ENCODE measurements at places on chromosomes 5 and 9.

DNA sequence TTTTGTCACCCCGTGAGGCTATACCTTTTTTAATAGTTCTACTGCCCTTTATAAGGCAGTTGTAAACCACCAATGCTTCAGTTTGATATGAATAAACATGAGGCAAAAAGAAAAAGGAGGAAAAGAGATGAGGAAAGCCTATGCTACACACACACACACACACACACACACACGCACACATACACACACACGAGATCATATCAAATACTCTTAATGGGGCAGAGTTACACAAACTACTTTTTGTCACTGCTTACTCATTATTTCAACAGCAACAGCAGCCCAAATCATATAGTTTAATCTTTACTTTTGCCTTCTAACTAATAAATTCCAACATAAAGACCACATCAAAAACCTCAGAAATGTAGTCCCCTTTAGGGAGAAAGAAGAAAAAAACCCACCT is 116.8 kb upstream of the PAM start:
- no peak for DNase-seq

DNA sequence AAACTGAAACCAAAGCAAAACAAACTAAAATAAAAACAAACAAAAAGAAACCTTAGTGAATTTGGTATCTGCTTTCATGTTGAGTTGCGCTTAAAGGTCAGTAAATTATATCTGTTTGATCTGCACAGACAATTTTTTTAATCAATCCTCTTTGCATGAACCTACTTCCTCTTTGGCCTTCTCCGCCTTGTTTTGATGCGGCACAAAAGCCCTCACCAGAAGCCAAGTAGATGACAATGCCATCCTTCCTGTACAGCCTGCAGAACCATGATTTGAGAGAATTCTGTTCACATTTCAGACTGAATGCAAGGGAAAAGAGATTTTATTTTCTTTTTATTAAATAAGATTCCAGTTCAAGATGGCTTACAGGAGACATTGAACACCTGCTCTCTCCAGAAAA is 473.6 kb upstream of the FTMT start:
- DNase-seq, result no peak

DNA sequence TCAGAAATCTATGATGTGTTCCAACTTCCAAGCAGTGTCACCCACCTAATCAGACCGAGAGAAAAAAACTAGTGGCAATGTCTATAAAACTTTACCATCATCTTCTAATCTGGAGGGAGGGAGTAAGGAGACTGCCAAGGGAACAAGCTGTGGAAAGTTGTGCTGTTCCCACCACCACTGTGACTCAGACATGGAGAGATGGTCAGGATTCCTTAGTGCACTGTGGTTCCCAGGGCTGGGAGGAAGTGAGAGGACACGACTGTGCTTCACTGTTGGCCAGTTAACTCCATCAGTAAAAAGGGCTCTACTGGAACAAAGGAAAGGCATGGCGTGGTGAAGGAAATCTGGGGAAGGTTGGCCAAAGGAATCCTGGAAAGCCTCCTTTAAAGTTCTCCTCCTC is 18.8 kb downstream of the TICAM2 start:
- DNase-seq, result no peak

DNA sequence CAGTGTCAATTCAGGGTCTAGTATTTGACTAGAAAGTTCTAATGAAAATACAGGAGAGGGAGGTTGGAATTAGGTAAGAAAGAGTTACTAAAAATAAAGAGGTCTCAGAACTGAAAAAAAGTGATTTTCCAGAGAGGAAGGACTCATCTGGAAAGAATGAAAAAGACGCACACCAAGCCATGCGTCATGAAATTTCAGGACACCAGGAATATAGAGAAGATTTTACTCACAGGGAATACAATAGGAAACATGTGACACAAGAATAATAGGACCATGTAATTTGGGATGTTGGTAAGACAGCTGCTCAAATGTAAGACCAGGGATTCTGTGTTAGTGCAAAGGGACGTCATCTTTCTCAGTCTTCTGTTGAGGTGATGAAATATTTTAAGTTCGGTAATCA is 224.7 kb downstream of the GDNF start:
- DNase-seq, result no peak

- no peak for DNase-seq
These were observed 88.9 kb upstream of the TBCA start for GRCh38 chr5:77864997-77865396.

GRCh38 chr9:102114557-102114956 is 376.1 kb upstream of the GRIN3A start:
- no peak for DNase-seq

DNA sequence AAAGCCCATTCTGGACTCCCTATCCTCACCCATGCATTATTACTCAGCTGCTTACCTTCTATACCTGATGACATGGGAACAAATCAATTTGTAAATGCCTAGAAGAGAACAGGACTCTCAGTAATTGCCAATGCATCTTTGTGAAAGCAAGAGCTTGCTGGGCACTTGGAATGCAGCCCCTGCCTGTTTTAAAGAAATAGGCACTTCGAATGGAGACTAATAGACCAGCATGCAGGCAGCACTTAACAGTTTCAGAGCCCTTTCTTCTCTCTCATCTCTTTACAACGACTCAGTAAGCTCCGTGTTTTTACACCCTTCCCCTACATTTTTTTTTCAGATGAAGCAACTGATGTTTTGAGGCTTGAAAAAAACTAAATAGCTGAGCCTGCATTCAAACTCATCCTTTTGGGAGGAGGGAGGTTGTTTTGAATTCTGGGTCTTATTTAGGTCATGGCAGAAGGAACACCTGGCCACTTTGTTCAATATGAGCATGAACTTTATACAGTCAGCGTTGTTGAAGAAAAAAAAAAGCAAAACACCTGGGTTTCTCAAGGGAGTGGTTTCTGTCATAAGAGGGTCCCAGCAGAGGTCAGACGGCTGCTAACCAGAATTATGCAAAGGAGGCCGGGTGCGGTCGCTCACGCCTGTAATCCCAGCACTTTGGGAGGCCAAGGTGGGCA is 34.6 kb upstream of the WHRN start:
- DNase-seq, result no peak

- DNase-seq, result no peak
These were observed 329.4 kb downstream of the ARHGEF28 start for GRCh38 chr5:73955271-73955846.

GRCh38 chr5:134092875-134093274 is 21.6 kb upstream of the TCF7 start:
- DNase-seq, result no peak
